ENCODE measurements at places on chromosomes 3 and 15.

- DNase-seq, result peak; percentile 4
Measured at GRCh38 chr3:141575879-141576743, 89.3 kb downstream of the RASA2 start.

- DNase-seq, result no peak
Measured at GRCh38 chr3:72052841-72053409, 268.0 kb upstream of the PROK2 start.

- no peak for DNase-seq
Measured at GRCh38 chr3:98718730-98719129, 44.4 kb upstream of the ST3GAL6 start.

- no peak for DNase-seq
Measured at GRCh38 chr3:186683979-186684378, 18.2 kb downstream of the HRG start.

DNA sequence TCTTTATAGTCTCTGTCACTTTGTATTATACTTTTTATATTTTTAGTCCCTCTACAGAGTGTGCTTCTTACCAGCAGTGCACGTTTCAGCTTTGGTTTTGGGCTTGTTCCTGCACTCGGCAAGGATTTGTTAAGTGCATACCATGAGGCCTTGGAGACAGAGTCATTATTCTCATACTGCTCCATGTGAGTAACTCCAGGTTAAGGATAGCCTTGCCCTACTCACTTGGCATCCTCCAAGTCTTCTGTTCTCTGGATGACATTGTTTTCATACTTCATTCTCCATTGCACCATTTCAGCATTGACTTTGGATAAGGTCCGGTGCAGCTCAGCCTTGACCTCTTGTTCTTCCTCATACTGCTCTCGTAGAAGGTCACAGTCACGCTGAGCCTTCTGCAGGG is 96.4 kb downstream of the MYH15 start:
- DNase-seq, result no peak

- no peak for DNase-seq
Measured at GRCh38 chr3:138245026-138245425, 57.9 kb downstream of the ARMC8 start.

DNA sequence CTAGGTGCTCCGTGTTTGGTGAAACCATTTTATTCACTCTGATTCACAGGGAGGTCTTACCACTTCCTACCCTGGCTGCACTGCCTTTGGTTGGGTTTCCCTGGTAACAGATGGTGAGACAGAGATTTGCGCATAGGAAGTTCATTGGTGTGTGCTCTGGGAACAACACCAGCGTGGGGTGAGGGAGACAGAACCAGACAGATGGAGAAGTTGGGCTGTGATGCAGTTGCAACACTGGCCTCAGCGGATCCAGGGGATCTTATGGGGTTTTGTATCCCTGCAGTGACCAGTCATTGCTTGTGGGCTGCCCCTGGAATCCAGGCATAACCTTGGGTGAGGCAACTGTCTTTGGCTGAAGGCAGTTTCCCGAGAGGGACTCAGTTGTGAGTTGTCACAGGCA is 12.5 kb upstream of the IL16 start:
- peak; percentile 1 for DNase-seq

DNA sequence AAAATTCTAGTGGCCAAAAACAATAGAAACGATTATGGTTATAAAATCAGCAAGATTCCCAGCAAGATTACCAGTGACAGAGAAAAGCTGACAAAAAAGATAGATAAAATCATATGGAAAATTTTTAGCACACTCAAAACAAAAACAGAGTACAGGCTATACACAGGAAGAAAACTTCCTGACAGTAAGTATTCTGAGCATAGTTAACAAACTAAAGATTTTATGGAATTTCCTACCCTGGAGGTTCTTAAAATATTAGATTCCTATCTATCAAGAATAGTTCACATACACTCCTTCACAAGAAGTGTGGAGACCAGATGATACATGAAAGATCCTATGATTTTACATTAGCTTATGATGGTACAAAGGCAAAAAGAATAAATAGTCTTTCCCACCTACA is 50.8 kb downstream of the ZNF148 start:
- no peak for DNase-seq

DNA sequence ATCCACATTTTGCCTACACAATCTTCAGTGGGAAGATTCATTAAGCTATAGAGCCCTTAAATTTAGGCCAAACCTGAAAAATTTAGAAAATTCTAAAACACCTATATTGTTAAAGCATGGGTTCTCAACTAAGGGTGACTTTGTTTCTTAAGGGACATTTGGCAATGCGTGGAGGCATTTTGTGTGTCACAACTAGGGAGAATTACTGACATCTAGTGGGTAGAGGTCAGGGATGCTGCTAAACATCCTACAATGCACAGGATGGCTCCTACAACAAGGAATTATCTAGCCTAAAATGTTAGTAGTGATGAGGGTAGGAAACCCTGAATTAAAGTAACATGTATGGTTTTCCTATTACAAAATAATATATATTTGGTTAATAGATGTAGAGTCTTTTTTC is 55.8 kb downstream of the TBC1D5 start:
- DNase-seq, result peak; percentile 2

DNA sequence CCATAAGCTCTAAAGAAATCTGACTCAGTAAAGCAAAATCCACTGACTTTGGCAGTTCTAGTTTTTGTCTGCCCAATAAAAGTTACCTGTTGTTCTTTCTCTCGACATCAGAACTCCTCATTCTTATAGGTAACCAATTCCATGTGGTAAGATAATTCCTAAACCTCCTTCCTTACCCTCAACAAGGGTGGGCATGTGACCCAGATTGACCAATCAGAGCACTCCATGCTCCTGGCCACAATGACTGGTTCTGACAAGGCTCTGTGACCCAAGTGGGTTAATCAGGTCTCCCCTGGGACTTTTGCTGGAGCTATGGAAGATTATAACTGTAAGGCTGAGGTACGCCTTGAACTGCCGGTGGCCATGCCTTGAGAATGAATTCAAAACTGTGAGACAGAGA is 31.7 kb downstream of the LINS1 start:
- DNase-seq, result no peak

GRCh38 chr3:95311272-95311671 is 1248.4 kb downstream of the NSUN3 start:
- DNase-seq, result no peak

GRCh38 chr3:103494512-103494911 is 1059.7 kb downstream of the ZPLD1 start:
- DNase-seq, result no peak

GRCh38 chr15:61447981-61448380 is 218.9 kb upstream of the RORA start:
- no peak for DNase-seq

GRCh38 chr3:141618103-141618910 is 119.8 kb upstream of the RNF7 start:
- no peak for DNase-seq

- DNase-seq, result no peak
Measured at GRCh38 chr3:121362035-121362734, 183.6 kb downstream of the POLQ start.

- no peak for DNase-seq
Measured at GRCh38 chr3:50264383-50264963, 4.5 kb upstream of the SEMA3B start.

GRCh38 chr3:130787422-130788068 is 40.9 kb upstream of the PIK3R4 start:
- no peak for DNase-seq

GRCh38 chr3:97391167-97391566 is 373.4 kb upstream of the ARL6 start:
- no peak for DNase-seq

DNA sequence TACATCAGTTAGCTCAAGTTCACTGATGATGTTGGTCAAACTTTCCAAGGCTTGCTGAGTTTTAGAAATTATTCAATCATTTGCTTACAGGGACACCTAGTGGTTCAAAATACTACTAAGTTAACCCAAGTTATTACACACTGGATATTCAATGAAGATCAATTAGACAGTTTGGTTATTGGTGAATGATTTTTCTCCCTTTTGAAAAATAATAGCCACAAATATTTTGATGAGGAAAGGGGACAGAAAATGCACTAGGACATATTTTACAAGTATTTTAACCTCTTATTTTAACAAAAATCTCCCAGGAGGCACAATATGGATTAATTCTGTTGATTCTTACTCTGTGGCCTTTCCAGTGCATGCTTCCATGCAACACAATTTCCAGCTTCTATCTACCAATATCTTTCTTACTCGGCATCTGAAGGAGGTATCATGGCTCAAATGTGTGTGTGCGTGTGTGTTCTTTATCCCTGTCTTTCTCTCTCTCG is 20.1 kb upstream of the GOLGA6L2 start:
- peak; percentile 47 for DNase-seq

GRCh38 chr3:184371570-184372018 is 6.4 kb downstream of the THPO start:
- DNase-seq, result peak; percentile 69

GRCh38 chr3:8658306-8659212 is 14.0 kb upstream of the SSUH2 start:
- no peak for DNase-seq

GRCh38 chr3:95289295-95289694 is 1226.4 kb downstream of the NSUN3 start:
- no peak for DNase-seq

- peak; percentile 66 for DNase-seq
Measured at GRCh38 chr3:47012342-47013230, 33.1 kb downstream of the NBEAL2 start.

- DNase-seq, result no peak
Measured at GRCh38 chr3:73600293-73600938, 24.3 kb downstream of the PDZRN3 start.

DNA sequence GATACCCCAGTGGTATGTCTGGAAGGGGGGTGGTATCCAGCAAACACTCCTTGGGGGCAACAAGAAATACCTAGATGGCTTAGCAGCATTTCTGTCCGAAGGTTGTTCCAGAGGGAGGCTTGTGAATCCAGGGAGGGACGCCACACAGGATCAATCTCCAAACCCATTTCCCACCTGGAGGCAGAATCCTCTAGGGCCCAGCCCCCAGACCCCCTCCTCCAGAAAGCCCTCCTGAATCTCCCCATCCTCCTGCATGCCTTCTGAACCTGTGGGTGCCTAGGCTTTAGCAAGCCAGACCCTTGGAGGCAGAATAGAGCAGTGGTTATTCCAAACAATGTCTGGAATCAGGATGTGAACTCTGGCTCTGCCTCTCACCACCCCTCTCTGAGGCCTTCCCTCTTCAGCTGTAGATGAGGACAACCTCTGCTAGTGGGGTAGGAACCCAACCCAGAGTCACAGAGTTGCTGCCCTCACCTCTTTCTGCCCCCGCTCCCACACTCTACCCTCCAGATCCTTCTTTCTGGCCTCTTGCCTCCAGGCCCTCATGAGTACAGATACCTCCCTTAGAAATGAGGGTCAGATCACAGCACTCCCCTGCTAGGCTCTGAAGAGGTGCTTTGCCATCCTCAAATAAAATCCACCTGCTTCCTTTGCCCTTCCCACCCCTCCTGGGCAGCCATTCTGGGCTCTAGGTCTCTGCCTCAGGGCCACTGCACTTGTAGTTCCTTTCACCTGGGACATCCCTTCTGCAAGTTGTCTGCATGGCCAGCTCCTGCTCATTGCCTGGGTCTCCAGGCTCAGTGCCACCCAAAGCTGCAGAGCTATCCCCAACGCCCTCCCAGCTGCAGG is 8.1 kb downstream of the CISH start:
- DNase-seq, result no peak

DNA sequence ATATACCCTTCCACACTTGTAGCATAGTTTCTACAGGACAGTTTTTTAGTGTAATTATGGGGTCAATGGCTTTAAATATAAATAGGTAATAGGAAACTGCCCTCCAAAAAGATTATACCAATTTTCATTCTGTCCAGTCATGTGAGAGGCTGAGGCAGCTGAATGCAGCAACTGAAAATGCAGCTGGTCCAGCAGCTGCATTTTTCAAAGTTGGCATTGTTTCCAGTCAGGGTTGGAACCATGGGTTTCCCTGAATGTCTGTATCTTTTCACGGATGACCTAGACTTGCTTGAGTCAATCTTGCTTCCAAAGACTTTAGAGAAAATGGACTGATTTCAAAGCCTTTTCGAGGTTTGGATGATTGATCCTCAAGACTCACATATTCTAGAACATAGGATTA is 9.9 kb upstream of the KNL1 start:
- no peak for DNase-seq

GRCh38 chr3:174931473-174932353 is 72.6 kb downstream of the NAALADL2 start:
- no peak for DNase-seq

GRCh38 chr3:69749461-69749860 is 10.2 kb downstream of the MITF start:
- DNase-seq, result no peak

- DNase-seq, result no peak
Measured at GRCh38 chr15:60660290-60661051, 181.5 kb upstream of the ICE2 start.

- DNase-seq, result no peak
Measured at GRCh38 chr3:100777271-100777670, 68.0 kb downstream of the TFG start.

- DNase-seq, result no peak
Measured at GRCh38 chr15:42737529-42738328, 801 bp upstream of the CDAN1 start.

DNA sequence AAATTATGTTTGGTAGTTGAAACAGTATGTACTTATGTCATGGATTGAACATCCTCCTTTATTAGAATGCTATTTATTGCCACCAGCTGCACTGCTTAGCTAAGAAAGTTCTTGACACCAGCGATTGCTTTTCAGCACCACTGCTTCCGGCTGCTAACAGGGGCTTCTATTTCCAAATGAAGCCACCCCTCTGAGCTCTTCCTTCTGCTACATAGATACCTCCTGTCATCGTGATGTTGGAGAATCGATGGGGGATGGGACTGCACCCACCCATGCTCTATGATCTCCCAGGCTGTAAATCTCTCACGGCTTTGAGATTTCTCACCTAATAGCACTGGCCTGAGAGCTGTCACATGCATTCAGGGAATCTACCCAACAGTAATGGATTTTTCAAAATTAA is 259.2 kb downstream of the MEIS2 start:
- no peak for DNase-seq

GRCh38 chr15:92831655-92832328 is 68.3 kb upstream of the CHD2 start:
- DNase-seq, result peak; percentile 87

- no peak for DNase-seq
Measured at GRCh38 chr15:68580883-68581155, 2.0 kb downstream of the CORO2B start.

DNA sequence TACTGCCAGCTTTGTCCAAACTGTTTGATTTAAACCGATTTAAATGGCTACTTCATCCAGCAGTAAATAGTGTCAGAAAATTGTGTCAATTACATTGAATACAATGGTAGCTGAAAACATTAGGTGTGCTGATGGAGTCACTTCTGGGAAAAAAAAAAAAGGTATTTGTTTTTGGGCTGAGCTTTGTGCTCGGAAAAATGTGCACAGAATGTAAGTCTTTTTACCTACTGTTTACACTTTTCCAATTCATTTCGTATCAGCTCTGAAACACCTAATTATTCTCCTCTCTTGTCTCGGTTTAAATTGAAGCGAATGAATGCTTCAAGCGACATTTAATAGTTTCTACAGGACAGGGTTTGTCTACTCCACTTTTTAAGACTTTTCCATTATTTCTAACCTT is 1078.4 kb downstream of the ROBO1 start:
- no peak for DNase-seq

Data from NCI-H446 (cell line).